ENCODE measurements at places on chromosomes 3 and 15.

DNA sequence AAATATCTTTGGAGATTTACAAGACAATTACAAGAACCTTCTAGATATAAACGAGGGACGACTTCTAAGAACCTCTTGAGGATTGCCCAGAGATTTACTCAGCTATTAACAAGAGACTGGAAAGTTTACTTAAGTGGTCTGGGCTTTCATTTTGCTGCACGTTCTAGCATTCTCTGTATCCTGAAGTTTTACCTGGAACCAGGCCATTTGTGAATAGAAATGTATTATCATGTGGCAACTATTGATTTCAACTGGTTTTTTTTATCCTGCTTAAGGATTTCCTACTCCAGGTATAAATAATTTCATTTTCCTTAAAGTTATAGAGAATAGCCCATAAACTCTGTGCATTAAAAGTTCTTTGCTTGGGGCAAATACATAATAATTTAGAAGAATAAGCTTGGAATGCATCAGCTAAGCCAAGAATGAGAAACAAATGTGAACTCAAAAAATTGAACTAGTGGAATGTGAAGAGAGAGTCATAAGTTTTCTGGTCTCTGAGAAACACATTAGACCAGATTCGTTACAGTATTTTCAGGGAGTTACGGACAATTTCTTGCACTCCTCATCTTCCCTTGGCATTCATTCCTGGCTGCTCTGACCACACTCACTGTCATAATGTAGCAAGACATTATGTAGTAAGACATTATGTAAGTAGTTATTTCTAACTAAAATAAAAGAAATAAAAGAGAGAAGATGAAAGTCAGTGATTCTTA lies 1.3 kb downstream of the AQP9 start:
- no peak for DNase-seq

GRCh38 chr3:46970391-46971091 lies 6.0 kb downstream of the CCDC12 start:
- DNase-seq: no peak

GRCh38 chr3:110733045-110733444 lies 338.6 kb upstream of the NECTIN3 start:
- DNase-seq: no peak

GRCh38 chr3:74897006-74897405 lies 282.5 kb upstream of the CNTN3 start:
- DNase-seq: no peak

- no peak for DNase-seq
Measured at GRCh38 chr15:99568625-99569352, 3.0 kb downstream of the MEF2A start.
